ENCODE measurements at places on chromosomes 3 and 15. TPM values are rescaled to one million over a fixed set of nuclear protein-coding genes. Genes with fewer than 3 reads are reported as not detected.

The CAMK2N2 gene
- total RNA-seq = 0.50 TPM

The MGLL gene
- total RNA-seq = 18.4 TPM

The CHCHD4 gene
- 11.4 TPM for total RNA-seq

The POLR2M gene
- 261 TPM for total RNA-seq

The NDN gene
- total RNA-seq = 39.4 TPM

The TMEM158 gene
- 5.4 TPM for total RNA-seq

The AMIGO3 gene
- not detected for total RNA-seq

The ABHD17C gene
- 15.2 TPM for total RNA-seq

The RNU5B-1 gene
- total RNA-seq = not detected

The ARHGAP31 gene
- 9.1 TPM for total RNA-seq

The TSC22D2 gene
- total RNA-seq = 5.7 TPM

The APBA2 gene
- total RNA-seq = 14.7 TPM

The GPR156 gene
- 0.40 TPM for total RNA-seq

The RAD18 gene
- 8.6 TPM for total RNA-seq

The ARNT2 gene
- total RNA-seq = 6.5 TPM

The TGFBR2 gene
- total RNA-seq = 158 TPM

The IGSF11 gene
- under 0.01 TPM for total RNA-seq

The CASR gene
- total RNA-seq = not detected

The EXD1 gene
- total RNA-seq = not detected

The CACNA2D2 gene
- under 0.01 TPM for total RNA-seq

The RLBP1 gene
- total RNA-seq = not detected

The SCG5 gene
- total RNA-seq = 11.1 TPM

The RASGRP1 gene
- 0.12 TPM for total RNA-seq

The SPINK8 gene
- not detected for total RNA-seq

The GOLGA6D gene
- not detected for total RNA-seq

The KLHL18 gene
- 13.5 TPM for total RNA-seq

The SCAANT1 gene
- total RNA-seq = not detected

The PLS1 gene
- total RNA-seq = 0.66 TPM

The SMCO1 gene
- not detected for total RNA-seq

The ABHD6 gene
- 8.5 TPM for total RNA-seq

The IQCB1 gene
- total RNA-seq = 12.4 TPM

The P3H2 gene
- 1.1 TPM for total RNA-seq

The UPK1B gene
- 0.40 TPM for total RNA-seq

The PLA1A gene
- 0.25 TPM for total RNA-seq

The CLDN16 gene
- not detected for total RNA-seq

The GCSAM gene
- not detected for total RNA-seq

The TIMP4 gene
- total RNA-seq = 0.92 TPM

The FSIP1 gene
- total RNA-seq = 1.5 TPM

The GOLGA6L4 gene
- 1.4 TPM for total RNA-seq

The RYK gene
- total RNA-seq = 74.9 TPM

The HCLS1 gene
- 13.3 TPM for total RNA-seq

The DISP2 gene
- total RNA-seq = 0.25 TPM

The TOP2B gene
- 87.1 TPM for total RNA-seq

The GNB4 gene
- 57.2 TPM for total RNA-seq

The BCHE gene
- 0.31 TPM for total RNA-seq

Data from aortic smooth muscle cell (primary cell).